ENCODE measurements at places on chromosomes 7 and 10. TPM values are rescaled to one million over a fixed set of nuclear protein-coding genes. Genes with fewer than 3 reads are reported as not detected.

OR2A5 gene
- not detected for total RNA-seq

PAX2 gene
- total RNA-seq, result not detected

LRRC17 gene
- total RNA-seq, result 39.7 TPM

CC2D2B gene
- under 0.01 TPM for total RNA-seq

SUN3 gene
- not detected for total RNA-seq

CLRN3 gene
- not detected for total RNA-seq

GPNMB gene
- total RNA-seq, result 507 TPM

WIPF3 gene
- not detected for total RNA-seq

RGS10 gene
- 20.0 TPM for total RNA-seq

TSPAN33 gene
- total RNA-seq, result 0.12 TPM

SFTPA1 gene
- not detected for total RNA-seq

LHFPL3 gene
- total RNA-seq, result not detected

NCOA4 gene
- 149 TPM for total RNA-seq

PLEKHS1 gene
- total RNA-seq, result not detected

EPDR1 gene
- 76.3 TPM for total RNA-seq

MBL2 gene
- not detected for total RNA-seq

MOGAT3 gene
- total RNA-seq, result not detected

SEMA4G gene
- total RNA-seq, result 0.53 TPM

GRM3 gene
- total RNA-seq, result not detected

AKR1C3 gene
- 308 TPM for total RNA-seq

IRF5 gene
- total RNA-seq, result 0.15 TPM

NUP42 gene
- 26.9 TPM for total RNA-seq

GFRA1 gene
- 0.35 TPM for total RNA-seq

PNLIP gene
- not detected for total RNA-seq

PNLIPRP1 gene
- not detected for total RNA-seq

EVX1 gene
- total RNA-seq, result not detected

STK31 gene
- not detected for total RNA-seq

MYOZ1 gene
- not detected for total RNA-seq

VSTM4 gene
- 0.23 TPM for total RNA-seq

ELOVL3 gene
- 0.15 TPM for total RNA-seq

CAMK2B gene
- total RNA-seq, result 0.59 TPM

OR2A12 gene
- total RNA-seq, result not detected

ZPBP gene
- total RNA-seq, result not detected

Measured in smooth muscle cell of the coronary artery (primary cell).